ENCODE measurements at places on chromosomes 4 and X.
A peak's percentile ranks its signal among the peaks of the same experiment; 100 is the strongest.

GRCh38 chr4:134408897-134409296, 207.3 kb upstream of the PABPC4L start:
- no peak for DNase-seq

DNA sequence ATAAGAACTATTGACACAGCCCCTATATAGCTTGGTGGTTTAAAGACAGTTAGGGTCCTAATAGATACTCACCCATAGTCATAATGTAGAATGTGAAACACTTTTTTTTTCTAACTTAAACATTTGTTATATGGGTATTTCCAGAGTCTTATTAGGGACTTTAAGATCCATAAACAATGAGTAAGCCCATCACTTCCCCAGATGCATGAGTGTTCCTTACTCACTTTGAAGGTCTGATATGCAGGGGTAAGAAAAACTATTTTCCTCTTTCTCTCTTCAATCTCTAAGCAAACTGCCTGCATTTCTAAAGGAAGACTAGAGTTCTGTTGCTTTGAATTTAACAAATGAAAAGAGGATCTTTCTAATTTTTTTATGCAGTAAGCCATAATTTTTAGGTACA, 443.6 kb upstream of the PITX2 start:
- DNase-seq, result no peak

- no peak for DNase-seq
These were observed 25.6 kb downstream of the KDM6A start for GRCh38 chrX:44898411-44899221.

DNA sequence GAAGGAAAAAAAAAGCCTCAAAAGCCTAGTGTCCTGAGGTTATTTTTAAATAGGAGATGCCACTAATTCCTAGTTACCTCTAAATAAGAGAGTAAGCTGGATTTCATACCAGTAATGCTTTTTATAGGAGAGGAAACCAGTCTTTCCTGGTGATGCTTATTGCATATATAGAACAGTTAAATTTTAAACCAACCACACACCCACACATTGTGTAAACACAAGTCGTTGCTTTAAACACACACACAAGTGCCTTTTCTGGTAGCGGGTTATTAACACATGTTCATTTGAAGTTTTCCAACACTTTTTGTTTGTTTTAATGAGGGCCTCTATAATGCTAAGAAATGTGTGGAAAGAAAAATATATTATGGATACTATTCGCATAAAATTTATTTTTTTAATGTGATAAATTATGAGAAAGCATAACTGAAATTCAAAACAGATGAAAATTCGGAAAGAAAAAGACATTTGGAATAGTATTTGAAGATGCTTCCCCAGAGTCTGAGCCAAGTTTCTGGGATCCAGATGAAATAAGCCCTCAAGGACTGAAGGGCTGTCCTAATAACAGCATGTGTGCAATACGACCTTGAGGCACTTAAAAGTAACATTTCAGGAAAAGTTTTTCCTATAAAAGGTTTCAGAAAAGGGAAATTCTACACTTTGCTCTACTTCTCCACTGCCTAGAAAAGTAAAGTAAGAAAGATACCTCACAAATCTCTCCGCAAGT, 2.0 kb downstream of the ANTXR2 start:
- DNase-seq, result no peak

GRCh38 chr4:17721496-17722355, 59.7 kb downstream of the FAM184B start:
- no peak for DNase-seq

DNA sequence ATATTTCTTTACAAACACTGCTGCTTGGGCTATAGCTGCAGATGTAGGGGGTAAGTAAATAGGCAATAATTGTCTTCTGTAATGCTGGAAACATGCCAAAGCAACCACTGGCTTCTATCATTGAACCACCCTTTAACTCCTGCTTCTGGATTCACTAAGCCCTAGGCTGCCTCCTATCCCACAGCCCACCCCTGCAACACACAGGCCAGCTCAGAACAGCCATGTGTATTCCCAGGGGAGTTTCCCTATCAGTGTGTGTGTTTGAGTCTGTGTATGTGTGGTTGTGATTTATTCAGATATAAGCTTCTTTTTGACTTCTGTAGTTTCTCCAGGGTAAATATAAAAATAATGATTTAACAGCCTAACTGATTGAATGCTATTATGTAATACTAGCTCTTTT, 291.3 kb downstream of the PCDH10 start:
- DNase-seq, result no peak

DNA sequence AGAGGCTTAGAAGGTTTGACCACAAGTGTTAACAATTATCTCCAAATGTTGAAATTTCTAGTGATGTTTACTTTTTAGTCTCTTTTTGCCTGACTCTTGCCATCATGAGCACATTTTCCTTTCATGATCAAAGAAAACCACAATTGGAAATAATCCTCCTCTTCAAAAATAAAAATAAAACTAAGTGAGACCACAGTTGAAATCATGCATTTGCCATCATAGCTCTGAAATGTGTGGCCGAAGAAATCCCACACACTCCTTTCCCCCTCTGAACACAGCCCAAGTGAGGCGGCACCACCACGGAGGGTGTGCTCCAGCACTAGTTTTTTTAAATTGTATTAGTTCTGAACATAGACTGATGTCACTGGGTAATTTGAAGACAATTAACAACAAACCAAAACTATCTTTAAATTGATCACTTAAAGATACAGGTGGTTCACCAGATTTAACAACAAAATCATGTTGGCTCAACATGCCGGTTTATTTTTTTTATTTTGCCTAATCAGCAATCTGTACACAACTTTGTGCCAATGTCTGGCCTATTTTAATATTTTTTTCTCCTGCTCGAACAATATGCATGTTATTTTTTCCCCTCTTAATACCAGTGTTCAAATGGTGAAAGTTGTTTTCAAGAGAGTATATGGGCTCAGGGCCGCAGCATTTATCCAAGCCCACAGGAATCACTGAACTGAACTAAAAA, 17.6 kb downstream of the APBB2 start:
- no peak for DNase-seq

DNA sequence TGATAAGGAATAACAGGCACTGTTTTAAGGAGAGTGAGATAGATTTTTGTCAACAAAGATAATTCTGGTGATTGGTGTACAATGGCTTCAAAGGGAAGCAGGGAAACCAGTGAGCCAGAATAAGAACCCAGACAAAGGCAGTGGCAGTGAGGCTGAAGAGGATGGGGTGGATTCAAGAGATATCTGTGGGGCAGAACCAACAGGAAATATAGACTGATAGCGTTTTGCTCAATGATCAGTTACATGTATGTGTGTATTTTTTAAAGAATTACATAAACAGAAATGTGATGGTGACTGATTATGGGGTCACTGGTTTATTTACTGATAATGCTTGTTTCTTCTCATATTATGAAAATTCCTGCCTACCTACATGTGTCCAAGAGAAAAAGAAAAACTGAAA, 66.4 kb downstream of the AMMECR1 start:
- DNase-seq, result no peak

- no peak for DNase-seq
These were observed 331.4 kb downstream of the RAPGEF2 start for GRCh38 chr4:159434114-159434870.

DNA sequence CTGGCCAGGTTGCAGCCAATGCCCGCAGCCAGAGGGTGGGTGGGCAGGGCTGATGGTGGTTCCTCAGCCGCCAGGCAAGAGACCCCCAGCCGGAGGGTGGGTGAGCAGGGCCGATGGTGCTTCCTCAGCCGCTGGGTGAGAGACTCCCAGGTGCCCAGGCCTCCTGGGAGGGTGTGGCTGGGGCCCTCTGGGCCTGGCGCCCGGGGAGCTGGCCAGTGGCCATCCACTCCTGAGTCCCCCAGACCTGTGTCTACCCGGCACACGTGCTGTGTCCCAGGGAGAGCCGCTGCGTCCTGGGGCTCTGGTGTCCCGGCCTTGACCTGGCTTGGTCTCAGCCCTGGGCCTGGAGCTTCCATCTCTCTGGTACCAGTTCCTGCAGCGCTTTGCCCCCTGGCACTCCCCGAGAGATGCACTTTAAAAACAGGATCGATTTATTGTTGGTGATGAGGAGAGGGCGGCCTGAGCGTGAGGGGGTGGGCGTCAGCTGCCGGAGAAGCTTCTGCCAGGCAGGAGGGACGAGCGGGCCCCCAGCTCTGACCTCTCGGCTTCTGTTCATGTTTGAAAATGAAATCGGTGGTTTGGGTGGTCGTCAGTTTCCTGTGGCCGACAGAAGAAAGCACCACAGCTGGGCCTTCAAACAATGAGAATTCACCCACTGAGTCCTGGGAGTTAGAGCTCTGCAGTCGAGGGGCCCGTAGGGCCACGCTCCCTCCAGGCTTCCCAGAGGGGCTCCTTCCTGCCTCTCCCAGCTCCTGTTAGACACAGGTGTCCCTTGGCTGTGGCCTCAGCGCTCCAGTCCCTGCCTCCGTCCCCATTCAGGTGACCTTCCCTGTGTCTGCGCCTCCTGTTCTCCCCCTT, 6.5 kb downstream of the DOK7 start:
- DNase-seq, result no peak

DNA sequence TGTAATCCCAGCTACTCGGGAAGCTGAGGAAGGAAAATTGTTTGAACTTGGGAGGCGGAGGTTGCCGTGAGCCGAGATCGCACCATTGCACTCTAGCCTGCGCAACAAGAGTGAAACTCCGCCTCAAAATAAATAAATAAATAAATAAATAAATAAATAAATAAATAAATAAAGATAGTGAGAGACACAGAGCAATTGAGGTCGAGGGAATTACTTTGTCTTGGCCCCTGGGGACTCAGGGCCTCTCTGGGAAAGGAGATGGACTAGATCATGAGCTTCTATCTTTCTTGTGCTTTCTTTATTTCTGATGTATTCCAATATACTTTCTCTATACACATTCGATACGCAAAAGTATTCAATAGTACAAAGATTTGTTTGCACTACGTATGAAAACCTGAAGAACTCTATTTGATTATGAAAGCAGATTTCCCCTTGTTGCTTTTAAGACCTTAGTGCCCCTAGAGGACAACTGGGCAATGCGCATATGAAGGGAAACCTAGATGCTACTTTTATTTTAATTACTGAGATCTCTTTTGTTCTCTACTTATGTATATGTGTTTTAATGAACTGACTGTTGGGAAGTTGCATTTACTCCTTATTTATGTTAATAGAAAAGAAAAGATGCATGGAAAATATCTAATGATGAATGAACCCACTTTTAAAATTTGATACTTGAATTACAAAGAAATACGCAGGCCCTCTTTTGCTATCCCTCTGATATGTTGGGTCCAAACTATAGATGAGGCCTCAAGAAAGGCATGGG, 12.8 kb upstream of the ELOVL6 start:
- peak; percentile 4 for DNase-seq

DNA sequence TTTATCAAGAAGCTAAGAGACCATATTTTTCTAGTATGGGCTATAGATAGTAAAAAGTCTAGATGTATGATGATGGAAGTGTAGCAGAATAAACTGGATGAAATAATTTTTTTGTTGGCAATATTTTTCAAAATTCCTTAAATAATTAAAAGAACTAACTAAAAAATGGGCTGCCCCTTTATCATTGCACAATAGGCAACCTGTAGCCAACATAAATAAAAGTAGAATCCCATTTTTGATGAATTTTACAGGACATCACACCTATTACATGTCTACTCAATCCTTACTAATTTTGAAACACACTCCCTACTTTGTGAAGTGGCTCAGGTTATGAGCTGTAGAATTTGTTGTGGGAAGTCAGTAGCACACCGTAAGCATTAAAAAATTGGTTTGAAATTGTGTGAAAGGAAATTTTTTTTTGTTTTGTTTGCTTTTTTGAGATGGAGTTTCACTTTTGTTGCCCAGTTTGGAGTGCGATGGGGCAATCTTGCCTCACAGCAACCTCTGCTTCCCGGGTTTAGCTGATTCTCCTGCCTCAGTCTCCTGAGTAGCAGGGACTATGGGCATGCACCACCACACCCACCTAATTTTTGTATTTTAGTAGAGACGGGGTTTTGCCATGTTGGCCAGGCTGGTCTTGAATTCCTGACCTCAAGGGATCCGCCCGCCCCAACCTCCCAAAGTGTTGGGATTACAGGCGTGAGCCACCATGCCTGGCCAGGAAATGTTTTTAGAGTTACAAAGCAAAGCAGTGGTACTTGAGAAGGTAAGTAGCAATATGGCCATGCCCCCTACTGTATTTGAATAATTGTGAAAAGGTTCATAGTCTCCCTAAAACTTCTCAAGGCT, 8.9 kb upstream of the RUFY3 start:
- no peak for DNase-seq

GRCh38 chr4:2245787-2246275, 3.9 kb upstream of the HAUS3 start:
- DNase-seq, result no peak

- DNase-seq, result no peak
These were observed 154.6 kb upstream of the MAGEB2 start for GRCh38 chrX:30060718-30061117.

GRCh38 chrX:16524316-16524715, 125.6 kb upstream of the S100G start:
- no peak for DNase-seq

- DNase-seq, result no peak
These were observed 41.3 kb upstream of the BCLAF3 start for GRCh38 chrX:20032201-20032600.

- no peak for DNase-seq
These were observed 97.7 kb downstream of the NFKB1 start for GRCh38 chr4:102598762-102599374.

DNA sequence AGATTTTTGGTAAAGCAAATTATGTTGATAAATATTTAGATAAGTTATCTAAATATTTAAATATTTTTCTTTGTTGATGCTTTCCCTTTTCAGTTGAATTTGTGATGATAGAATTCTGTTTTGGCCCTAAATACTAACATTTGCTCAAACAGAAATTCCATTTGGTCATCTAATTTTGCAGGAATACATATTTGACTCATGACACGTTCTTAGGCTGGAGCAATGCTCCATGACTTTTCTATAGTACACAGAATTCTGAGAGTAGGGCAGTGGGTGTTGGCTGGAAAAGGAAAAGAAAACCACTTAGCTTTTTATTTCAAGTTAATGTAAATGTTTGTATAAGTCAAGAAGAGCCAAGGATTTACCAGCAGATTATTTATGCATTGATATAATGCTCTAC, 58.6 kb upstream of the GK2 start:
- no peak for DNase-seq

DNA sequence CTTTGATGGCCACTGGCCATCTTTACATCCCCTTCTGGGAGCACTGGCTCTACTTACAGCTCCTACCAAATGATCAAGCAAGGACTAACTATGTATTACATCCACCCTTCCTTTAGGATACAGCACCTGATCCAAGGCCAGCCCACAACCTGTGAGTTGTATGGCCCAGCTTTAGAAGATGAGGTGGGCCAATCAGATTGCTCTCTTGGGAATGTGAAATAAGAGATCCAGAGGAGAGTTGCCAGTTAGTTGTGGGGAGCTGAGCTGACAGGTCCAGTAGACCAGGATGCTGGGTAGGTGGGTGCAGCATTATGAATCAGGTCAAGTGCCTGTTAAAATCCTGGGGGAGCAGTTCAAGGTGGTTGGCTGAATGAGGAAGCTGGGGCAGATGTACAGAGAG, 111.5 kb downstream of the GNL3L start:
- DNase-seq, result no peak

DNA sequence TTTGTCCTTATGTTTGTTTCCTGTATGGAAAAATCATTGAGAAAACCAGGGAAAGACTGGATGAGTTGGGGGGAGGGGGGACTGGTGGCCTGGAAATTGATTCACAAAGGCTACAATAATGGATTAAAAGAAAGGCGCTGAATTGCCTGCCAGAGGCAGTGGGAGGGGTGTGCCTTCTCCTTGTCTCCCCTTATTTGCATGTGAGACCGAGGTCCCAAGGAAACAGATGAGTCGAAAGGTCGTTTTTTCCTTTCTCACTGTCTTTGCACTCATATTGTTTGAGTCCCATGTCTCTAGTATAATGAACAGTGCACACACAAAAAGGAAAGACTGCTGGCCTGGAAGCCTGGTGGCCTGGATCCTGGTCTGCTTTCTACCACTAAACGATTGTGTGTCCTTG, 86.6 kb upstream of the ZDHHC15 start:
- no peak for DNase-seq

All from activated gamma-delta T cell treated with anti-CD3 and anti-CD28 coated beads, Interleukin-2, amount 50 U/mL, for 16 hours (primary cell).